ENCODE measurements at places on chromosomes 6 and 20. TPM values are rescaled to one million over a fixed set of nuclear protein-coding genes. Genes with fewer than 3 reads are reported as not detected.

The ZSCAN23 gene
- 2.0 TPM for total RNA-seq

The SENP6 gene
- total RNA-seq = 84.4 TPM

The CST7 gene
- total RNA-seq = 1.4 TPM

The IFT52 gene
- 22.8 TPM for total RNA-seq

The SLC32A1 gene
- total RNA-seq = 0.17 TPM

The C20orf141 gene
- not detected for total RNA-seq

DNA sequence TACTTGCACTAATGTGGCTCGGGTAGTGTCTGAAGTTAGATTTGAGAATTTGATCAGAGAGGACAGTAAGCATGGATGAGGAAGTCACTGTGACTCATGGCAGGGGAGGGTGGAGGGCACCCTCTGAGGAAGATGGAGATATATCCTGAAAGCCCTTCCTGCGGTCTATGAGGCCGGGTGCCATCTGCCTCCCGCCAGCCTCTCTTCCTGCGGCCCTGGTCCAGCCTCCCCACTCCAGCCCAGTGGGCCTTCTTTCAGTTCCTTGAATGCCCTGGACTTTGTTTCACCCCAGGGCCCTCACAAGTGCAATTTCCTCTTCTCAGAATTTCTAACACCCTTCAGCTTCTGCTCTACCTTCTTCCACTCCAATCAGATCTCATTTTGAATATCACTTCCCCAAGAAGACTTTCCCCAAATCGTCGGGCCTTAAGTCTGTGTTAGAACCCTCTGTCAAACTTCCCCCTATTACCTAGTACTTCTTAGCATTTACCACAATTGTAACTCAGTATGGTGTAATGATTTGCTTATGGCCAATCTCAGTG is 20.2 kb upstream of the TNFAIP3 start:
- peak; percentile 67 for DNase-seq

DNA sequence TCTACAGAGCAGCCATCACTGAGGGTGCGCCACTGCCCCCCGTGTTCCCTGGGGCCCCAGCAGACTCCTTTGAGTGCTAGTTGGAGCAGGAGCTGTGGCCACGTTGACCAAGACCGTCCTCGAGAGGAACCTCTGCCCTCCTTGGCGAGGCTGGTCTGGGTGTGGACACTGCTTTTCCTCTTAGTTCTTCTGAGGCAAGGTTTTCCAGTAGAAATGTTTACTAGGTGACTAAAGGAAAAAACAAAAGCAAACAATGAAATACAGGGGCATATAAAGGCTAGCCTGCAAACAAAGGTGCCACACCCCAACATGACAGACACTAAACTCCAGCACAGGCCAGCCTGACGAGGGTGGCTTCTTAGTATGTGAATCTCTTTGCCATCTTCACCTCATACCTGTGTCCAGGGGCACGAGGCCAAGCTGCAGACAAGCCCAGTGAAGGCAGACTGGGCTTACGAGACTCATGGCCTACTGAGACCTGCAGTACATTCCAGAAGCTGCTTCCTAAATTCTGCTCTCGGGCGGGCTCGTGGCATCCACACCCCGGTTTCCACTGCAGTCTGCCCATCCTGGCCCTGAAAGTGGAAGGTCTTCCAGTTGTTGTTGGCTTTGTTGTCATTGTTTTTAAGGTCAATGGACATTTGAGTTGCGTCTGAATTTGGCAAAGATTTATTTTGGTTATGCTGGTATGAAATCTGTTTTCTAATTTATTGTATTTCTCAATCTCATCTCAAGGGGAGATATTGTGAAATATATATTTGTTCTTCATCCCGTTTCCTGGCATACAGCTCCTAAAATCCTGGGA is 39.2 kb downstream of the FAM50B start:
- no peak for DNase-seq

- no peak for DNase-seq
These were observed 8.9 kb downstream of the NT5E start for GRCh38 chr6:85458782-85459181.

- no peak for DNase-seq
These were observed 27.6 kb downstream of the PKHD1 start for GRCh38 chr6:52059821-52060220.

DNA sequence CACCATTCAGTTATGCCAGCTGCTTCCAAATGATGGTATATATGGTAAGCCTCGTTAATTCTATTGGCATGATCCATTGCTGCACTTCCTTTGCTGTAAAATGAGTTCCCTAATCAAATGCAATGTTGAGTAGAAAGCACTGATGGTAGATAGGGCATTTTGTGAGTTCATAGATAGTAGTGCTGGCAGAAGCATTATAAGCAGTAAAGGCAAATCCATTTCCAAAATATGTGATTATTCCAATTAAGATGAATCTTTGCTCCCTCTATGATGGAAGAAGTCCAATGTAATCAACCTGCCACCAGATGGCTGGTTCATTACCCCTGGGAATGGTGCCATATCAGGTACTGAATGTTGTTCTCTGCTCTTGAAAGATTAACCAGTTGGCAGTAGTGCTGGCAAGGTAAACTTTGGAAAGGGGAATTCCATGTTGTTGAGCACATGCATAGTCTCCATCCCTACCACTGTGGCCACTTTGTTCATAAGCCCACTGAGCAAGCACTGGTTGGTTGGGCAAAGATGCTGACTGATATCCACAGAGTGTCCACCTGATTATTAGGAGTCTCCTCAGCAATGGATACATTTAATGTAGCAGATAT is 5.6 kb upstream of the TBPL1 start:
- no peak for DNase-seq

GRCh38 chr6:98463038-98464000 is 371.1 kb upstream of the POU3F2 start:
- DNase-seq = no peak

DNA sequence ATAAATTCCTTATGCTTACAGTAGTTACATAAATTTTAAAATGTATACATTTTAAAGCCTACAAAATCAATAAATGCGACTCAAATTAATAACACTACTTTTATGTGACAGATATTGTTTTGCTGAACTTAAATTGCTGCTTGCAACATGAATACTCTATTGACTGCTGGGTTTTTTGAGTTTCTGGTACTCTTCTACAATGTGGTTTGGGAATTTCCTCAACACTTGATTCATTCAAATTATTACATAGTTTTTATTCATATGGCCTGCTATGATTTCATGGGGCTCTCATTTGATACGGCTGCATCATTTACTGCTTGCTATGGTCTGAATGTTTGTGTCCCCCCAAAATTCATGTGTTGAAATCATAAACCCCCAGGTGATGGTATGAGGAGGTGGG is 2.3 kb upstream of the TXLNB start:
- DNase-seq = no peak

DNA sequence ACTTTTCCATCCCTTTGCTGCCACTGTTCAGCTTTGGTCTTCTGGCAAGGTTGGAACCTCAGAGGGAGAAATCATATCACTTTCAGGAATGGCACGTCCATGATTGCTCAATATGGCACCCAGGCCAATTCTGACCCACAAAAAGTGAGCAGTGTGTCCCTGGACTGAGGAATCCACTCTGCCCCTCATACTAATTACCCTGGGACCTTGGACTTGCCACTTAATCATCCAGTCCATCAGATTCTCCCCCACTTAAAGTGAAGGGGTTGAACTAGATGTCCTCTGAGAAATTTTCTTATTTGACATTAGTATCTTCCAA is 449.3 kb upstream of the CITED2 start:
- DNase-seq = no peak

DNA sequence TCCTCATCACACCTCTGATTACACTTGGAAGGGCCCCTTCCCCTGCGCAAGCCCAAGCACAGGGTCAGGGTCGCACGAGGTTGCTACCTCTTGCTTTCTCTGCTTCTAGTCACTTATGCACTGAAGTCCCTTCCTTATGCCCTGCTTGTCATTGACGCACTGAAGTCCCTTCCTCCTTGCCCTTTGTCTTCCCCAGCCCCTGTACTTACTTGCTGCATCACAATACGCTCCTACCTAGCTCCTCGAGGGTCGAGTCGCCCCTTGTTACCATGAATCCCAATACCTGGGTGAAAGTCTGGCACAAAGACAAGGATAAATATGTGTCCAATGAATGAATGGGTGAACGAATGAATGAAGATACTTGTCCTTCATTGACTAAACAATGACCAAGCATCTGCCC is 75.9 kb downstream of the LYRM4 start:
- no peak for DNase-seq

Data from mucosa of descending colon (tissue), 3 donors.